Peyer's patch (tissue), 4 donors: ENCODE measurements at places on chromosomes 11 and 22. TPM values are rescaled to one million over a fixed set of nuclear protein-coding genes. Genes with fewer than 3 reads are reported as not detected.

The DERL3 gene
- total RNA-seq, result 1.4 TPM

The PRODH gene
- 176 TPM for total RNA-seq

DNA sequence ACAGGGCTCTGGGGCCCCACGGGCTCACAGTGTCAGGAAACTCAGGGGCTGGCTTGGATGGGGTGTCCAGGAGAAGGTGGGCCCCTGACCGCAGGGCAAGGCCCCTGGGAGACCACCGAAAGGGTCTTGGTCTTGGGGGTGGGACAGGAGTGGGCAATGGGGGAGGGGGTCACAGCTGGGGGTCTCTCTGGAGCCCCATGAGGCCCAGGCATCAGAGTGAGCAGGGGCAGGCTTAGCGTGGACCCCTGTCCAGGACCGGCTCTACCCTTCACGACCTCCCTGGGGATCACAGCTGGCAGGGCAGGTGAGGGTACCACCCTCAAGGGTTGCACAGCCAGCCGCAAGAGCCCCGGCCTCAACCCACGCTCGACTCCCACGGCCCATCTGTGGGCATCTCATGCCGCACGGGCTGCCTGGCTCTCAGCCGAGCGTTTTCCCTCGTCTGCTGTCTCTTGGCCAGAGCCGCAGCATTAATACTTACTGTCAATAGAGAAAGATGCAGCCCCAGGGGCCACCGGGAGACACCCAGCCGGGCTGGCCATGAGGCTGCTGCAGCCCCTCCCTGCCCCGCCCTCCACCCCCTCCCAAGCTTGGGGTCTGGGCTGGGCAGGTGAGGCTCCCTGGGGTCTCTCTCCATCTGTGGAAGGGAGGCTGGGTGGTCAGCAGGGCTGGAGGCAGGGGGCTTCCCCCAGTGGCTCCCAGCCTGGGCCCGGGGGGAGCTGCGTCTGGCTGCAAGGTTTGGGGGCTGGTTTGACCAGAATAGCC is 662 bp downstream of the MUC5B start:
- no peak overlapping the region for H3K27ac ChIP-seq
- no peaks in the 10 kb centered on the region for H3K27me3 ChIP-seq
- no peaks in the 10 kb centered on the region for H3K4me1 ChIP-seq
- no peak for DNase-seq
- H3K36me3 ChIP-seq, result no peaks in the 10 kb centered on the region

- no peaks in the 10 kb centered on the region for H3K27me3 ChIP-seq
- H3K4me1 ChIP-seq, result no peaks in the 10 kb centered on the region
- H3K4me3 ChIP-seq, result no peak overlapping the region
- no peaks in the 10 kb centered on the region for H3K36me3 ChIP-seq
- DNase-seq, result no peak
Measured at GRCh38 chr22:44287121-44287693, 25.5 kb downstream of the SHISAL1 start.

DNA sequence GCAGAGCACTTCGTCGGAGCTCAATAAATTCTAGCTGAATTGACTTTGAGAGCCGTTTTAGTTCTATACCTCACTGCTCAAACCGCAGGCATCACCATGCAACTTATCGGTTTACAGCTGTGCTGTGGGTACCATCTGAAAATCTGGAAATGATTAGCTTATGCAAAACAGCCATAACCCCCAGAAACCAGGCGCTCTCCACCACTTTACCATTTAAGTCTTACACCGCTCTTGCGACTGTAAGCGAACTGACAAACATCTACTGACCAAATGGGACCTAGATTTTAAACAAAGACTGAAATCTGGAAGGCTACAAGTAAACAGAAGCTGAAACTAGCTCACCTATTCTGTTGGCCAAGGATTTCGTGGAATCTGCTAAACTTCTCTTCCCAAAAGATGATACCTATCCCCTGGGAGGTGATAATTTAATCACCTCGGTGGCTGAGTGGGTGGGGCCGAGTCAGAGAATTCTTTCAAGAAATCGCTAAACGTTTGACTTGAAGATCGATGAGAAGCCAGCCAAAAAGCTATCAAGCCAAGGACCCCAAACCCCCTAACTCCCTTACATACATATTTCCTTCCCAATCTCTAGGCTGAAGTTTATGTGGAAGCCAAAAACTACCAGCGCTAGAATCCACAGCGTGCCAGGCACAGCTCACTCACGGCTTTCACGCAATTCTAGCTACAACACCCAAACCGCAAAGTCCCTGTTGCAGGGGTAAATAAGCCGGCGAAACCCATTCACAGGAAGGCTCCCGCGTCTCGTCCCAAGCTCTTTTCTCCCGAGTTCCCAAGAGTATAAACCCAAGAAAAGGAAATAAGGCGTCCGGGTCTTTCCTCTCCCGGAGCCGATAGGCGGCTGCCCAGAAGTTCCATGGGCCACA is 644 bp downstream of the SPTY2D1 start:
- H3K4me3 ChIP-seq, result peak overlapping the region; percentile 74
- peak overlapping the region; percentile 96 for H3K27ac ChIP-seq
- H3K4me1 ChIP-seq, result no peaks in the 10 kb centered on the region
- H3K36me3 ChIP-seq, result no peaks in the 10 kb centered on the region
- DNase-seq, result no peak
- H3K27me3 ChIP-seq, result no peaks in the 10 kb centered on the region

DNA sequence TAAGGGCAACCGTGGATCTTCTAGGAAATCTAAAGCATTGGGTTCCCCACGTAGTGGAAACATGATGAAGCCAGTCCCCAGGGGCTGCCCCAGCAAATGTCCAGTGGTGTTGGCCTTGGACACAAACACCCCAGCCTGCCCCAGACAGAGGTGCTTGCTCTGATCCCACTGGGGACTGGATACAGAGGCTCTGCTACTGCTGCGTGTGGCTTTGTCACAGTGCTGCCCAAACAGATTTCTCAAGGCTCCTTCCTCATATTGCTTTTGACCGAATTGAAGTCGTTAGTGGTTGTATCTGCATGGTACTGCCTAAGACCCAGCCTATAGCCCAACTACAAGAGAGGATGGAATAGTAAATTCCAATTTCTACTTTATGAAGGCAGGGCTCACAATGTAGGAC is 40.1 kb upstream of the CD44 start:
- H3K27me3 ChIP-seq, result no peaks in the 10 kb centered on the region
- DNase-seq, result no peak
- H3K4me1 ChIP-seq, result no peaks in the 10 kb centered on the region
- no peak overlapping the region for H3K4me3 ChIP-seq
- H3K36me3 ChIP-seq, result no peaks in the 10 kb centered on the region

DNA sequence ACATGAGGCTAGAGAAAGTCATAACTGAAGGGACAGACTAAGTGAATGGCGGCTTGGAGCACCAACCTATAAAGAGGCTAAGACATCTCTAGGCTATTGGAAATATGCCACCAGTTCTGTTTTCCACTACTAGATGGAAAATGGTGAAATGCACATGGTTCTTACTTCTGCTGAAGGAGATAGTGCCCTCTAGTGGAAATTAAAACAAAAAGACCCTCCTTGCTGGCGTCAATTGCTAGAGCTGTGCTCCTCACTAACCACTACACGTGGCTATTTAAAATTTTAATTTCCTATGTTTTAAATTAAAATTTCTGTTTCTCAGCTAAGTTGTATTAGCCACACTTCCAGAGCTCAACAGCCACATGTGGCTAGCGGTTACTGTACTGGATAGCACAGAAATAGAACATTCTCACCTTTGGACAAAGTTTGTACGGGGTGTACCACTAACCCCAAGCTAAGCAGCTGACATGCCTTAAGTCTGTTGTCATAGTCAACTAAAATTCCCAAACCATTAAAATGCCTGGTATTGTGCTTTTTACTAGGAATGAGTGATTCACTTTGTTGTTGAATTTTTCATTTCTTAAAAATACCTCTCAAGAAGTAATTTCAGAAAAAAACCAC is 34.1 kb upstream of the CALCA start:
- no peak for DNase-seq
- no peak overlapping the region for H3K4me3 ChIP-seq
- no peaks in the 10 kb centered on the region for H3K27me3 ChIP-seq
- no peak overlapping the region for H3K27ac ChIP-seq

DNA sequence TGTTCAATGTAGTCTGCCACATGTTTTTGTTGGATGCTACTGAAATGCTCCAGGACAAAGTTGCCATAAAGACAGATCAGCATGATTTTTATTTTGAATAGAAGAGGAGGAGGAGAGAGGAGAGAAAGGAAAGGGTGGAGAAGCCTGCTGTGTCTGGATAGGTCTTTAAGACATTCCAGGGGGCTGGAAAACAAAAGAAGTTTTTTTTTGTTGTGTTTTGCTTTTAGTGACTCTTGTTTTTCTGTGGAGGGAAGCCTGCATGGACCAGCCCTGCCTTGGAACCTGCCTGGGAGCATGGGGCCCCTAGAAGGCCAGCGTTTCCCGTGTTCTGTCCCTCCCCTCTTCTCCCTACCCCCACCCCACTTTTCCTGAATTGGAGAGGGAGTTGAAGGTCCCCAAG is 2.3 kb downstream of the TSPAN18 start:
- H3K36me3 ChIP-seq, result no peaks in the 10 kb centered on the region
- peaks cover 5% of the 10 kb centered on the region for H3K4me1 ChIP-seq
- no peaks in the 10 kb centered on the region for H3K27me3 ChIP-seq
- H3K4me3 ChIP-seq, result no peak overlapping the region
- peak overlapping the region; percentile 71 for H3K27ac ChIP-seq

DNA sequence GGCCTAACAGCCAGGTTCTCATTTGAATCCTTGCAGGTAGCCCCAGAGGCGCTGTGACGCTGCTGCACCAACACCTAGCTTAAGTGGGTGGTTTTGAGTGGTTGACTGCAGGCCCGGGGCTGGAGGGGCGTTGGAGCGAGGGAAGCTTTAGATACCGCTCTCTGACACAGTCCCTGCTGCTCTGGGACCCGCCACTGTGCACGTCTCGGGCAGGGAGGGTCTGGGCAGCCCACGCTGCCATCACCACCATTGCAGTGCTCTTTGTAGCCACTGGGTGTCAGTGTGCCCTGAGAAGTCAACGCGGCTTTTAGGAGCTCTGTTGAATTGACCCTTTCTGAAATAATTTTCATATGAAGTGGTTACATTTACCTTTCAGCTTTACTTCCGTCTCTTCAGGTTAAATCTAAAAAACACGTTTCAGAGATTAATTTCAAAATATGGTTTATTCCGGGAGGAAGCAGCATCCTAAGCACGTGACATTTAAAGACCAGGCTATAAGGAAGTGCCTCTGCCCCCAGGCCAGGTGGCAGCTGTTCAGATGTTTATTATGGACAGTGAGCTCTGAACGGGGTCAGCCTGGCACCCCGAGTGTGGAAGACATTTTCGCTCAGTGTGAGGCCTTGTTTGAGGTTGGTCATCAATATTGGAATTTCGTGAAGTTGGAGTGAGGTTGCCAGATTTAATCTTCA is 30.9 kb upstream of the PARVB start:
- peak; percentile 76 for DNase-seq
- no peaks in the 10 kb centered on the region for H3K27me3 ChIP-seq
- H3K27ac ChIP-seq, result no peak overlapping the region
- no peak overlapping the region for H3K4me3 ChIP-seq
- no peaks in the 10 kb centered on the region for H3K4me1 ChIP-seq

DNA sequence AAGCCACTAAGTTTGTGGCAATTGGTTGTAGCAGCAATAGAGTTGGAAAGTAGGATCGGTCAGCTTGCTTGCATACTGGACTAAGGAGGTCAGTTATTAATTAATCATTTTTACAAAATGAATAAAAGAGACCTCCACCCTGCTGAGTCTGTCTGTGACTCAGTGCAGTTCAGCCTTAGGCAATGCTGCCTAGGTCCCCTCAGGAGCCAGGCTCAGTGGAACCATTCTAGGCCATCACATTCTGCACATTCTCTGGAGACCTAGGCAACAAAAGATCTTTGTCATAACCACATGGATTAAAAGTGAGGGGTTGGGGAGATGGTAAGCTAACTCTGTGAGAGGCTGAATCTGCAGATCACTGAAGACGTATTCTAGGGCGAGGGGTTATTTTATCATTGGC is 178.7 kb upstream of the CADM1 start:
- no peaks in the 10 kb centered on the region for H3K4me1 ChIP-seq
- H3K27me3 ChIP-seq, result no peaks in the 10 kb centered on the region
- H3K36me3 ChIP-seq, result no peaks in the 10 kb centered on the region
- H3K4me3 ChIP-seq, result no peak overlapping the region
- DNase-seq, result no peak

- H3K27me3 ChIP-seq, result no peaks in the 10 kb centered on the region
- no peak for DNase-seq
- H3K4me3 ChIP-seq, result no peak overlapping the region
Measured at GRCh38 chr11:11579012-11579988, 42.5 kb downstream of the GALNT18 start.
